Activated CD4-positive, alpha-beta memory T cell treated with anti-CD3 and anti-CD28 coated beads, Interleukin-2, amount 10 ng/mL, durations not matched to agents 7 days and 5 days (primary cell): ENCODE measurements at places on chromosomes 1 and 21. TPM values are rescaled to one million over a fixed set of nuclear protein-coding genes. Genes with fewer than 3 reads are reported as not detected.
A peak's percentile ranks its signal among the peaks of the same experiment; 100 is the strongest.

GFI1 gene
- 80.8 TPM for total RNA-seq

AGBL4 gene
- total RNA-seq = not detected

FOXD3 gene
- total RNA-seq = not detected

BACE2 gene
- 2.0 TPM for total RNA-seq

AMY2A gene
- not detected for total RNA-seq

A3GALT2 gene
- not detected for total RNA-seq

PCP4 gene
- not detected for total RNA-seq

FALEC gene
- not detected for total RNA-seq

DMBX1 gene
- total RNA-seq = 0.30 TPM

GRCh38 chr1:12770620-12771019 lies 2.9 kb upstream of the PRAMEF12 start:
- H3K4me1 ChIP-seq = no peaks in the 10 kb centered on the region
- DNase-seq = no peak
- peaks cover 19% of the 10 kb centered on the region for H3K27me3 ChIP-seq
- H3K4me3 ChIP-seq = no peak overlapping the region
- H3K36me3 ChIP-seq = no peaks in the 10 kb centered on the region

GRCh38 chr1:17966341-17966740 lies 141.3 kb upstream of the IGSF21 start:
- H3K27ac ChIP-seq = no peak overlapping the region
- H3K4me1 ChIP-seq = no peaks in the 10 kb centered on the region
- no peaks in the 10 kb centered on the region for H3K36me3 ChIP-seq
- no peak overlapping the region for H3K4me3 ChIP-seq

DNA sequence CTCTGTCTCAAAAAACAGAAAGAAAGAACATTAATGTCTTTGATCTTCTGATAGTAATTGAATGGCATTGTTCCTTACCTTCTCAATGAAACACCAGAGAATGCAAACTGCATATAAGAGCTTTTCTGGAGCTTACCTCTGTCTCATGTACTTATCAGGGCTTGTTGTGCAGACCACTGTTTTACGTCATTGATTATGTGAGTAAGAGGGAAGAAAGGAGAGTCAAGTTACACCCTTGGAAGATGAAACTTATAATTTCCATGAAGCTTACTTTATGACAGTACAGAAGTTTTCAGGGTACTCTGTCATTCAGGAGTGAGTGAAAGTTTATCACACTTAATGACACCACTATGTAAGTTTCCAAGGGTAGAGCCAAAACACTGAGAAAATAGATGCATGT lies 49.0 kb upstream of the MAB21L3 start:
- H3K4me3 ChIP-seq = no peak overlapping the region
- DNase-seq = no peak
- peaks cover 6% of the 10 kb centered on the region for H3K27me3 ChIP-seq

GRCh38 chr1:150572918-150573647 lies 6.3 kb downstream of the MCL1 start:
- peaks cover 90% of the 10 kb centered on the region for H3K36me3 ChIP-seq
- DNase-seq = no peak
- no peaks in the 10 kb centered on the region for H3K27me3 ChIP-seq
- peak overlapping the region; percentile 99 for H3K27ac ChIP-seq

GRCh38 chr1:4308806-4309205 lies 345.6 kb upstream of the AJAP1 start:
- H3K36me3 ChIP-seq = no peaks in the 10 kb centered on the region
- DNase-seq = no peak
- no peak overlapping the region for H3K4me3 ChIP-seq
- H3K27me3 ChIP-seq = no peaks in the 10 kb centered on the region

DNA sequence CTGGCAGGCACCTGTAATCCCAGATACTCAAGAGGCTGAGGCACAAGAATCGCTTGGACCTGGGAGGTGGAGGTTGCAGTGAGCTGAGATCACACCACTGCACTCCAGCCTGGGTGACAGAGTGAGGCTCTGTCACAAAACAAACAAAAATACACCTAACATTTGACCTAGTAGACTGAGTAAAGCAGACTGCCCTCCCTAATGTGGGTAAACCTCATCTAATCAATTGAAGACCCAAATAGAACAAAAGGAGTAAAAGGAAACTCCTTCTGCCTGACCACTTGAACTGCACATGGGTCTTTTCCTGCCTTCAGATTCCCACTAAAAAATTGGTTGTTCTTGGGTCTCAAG lies 19.0 kb upstream of the RBM15 start:
- no peak overlapping the region for H3K27ac ChIP-seq
- no peak overlapping the region for H3K4me3 ChIP-seq
- H3K36me3 ChIP-seq = no peaks in the 10 kb centered on the region
- no peak for DNase-seq

GRCh38 chr1:110591956-110592355 lies 14.2 kb downstream of the KCNA2 start:
- no peak overlapping the region for H3K27ac ChIP-seq
- no peak for DNase-seq
- peaks cover 9% of the 10 kb centered on the region for H3K27me3 ChIP-seq
- H3K4me1 ChIP-seq = peaks cover 32% of the 10 kb centered on the region
- no peaks in the 10 kb centered on the region for H3K36me3 ChIP-seq
- no peak overlapping the region for H3K4me3 ChIP-seq

DNA sequence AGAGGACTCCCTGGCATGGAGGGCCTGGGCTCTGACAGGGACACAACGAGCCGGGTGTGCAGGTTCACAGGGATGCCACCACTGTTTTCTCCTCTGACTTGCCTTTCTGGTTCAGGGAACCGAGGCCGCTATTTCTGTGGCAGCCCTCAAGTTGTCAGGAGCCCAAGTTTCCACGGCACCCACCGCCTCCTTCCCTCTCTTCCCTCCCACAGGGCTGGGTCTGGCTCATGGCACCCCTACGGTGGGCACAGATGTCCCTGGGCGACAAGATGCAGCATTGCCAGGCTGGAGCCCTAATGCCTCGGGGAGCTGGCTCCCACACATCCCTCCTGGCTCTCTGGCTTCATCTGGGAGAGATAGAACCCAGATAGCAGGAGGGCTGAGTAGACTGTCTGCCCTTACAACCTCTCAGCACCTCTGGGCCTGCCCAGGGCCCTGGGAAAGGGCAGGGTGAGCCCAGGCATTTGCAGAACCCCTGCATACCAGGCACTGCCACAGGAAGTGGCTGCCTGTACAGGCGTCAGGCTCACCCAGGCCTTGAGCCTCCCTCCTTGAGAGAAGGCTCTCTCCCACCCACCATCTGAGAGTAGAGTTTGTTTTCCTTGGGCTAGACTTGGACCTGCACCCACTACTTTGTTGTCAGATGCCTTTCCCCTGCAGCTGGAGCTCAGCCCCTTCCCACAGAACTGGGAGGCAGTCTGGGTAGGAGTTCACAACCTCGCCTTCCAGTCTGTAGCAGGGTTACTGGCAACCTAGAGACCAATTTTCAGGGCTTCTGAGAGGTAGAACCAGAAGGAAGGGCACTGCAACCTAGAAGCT lies 20.5 kb downstream of the KCNC4 start:
- H3K27ac ChIP-seq = no peak overlapping the region
- H3K36me3 ChIP-seq = no peaks in the 10 kb centered on the region
- H3K4me3 ChIP-seq = no peak overlapping the region

- H3K4me3 ChIP-seq = no peak overlapping the region
- no peak overlapping the region for H3K27ac ChIP-seq
- H3K27me3 ChIP-seq = no peaks in the 10 kb centered on the region
- H3K4me1 ChIP-seq = no peaks in the 10 kb centered on the region
- no peak for DNase-seq
Observed at GRCh38 chr1:195789321-195789720, 818.9 kb downstream of the KCNT2 start.

- no peaks in the 10 kb centered on the region for H3K27me3 ChIP-seq
- H3K4me3 ChIP-seq = no peak overlapping the region
- H3K4me1 ChIP-seq = peaks cover 5% of the 10 kb centered on the region
- peaks cover 24% of the 10 kb centered on the region for H3K36me3 ChIP-seq
- no peak for DNase-seq
- no peak overlapping the region for H3K27ac ChIP-seq
Observed at GRCh38 chr21:31203431-31204054, 140.5 kb downstream of the TIAM1 start.

DNA sequence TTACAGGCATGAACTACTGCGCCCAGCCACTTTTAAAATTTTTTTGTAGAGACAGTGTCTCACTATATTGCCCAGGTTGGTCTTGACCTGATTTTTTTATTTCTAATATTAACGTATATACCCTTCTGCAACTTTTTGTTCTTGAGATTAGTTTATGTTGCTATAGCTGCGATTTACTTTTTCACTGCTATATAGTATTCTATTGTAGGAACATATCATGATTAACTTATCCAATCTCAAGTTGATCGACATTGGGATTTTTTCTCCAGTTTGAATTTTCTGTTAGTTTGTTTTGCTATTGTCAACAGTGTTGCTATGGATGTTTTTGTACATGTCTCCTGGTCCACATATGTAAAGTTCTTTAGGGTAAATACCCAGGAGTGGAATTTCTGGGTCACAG lies 35.4 kb downstream of the WASF2 start:
- H3K27me3 ChIP-seq = no peaks in the 10 kb centered on the region
- no peak overlapping the region for H3K4me3 ChIP-seq
- peaks cover 34% of the 10 kb centered on the region for H3K4me1 ChIP-seq
- peaks cover 17% of the 10 kb centered on the region for H3K36me3 ChIP-seq

DNA sequence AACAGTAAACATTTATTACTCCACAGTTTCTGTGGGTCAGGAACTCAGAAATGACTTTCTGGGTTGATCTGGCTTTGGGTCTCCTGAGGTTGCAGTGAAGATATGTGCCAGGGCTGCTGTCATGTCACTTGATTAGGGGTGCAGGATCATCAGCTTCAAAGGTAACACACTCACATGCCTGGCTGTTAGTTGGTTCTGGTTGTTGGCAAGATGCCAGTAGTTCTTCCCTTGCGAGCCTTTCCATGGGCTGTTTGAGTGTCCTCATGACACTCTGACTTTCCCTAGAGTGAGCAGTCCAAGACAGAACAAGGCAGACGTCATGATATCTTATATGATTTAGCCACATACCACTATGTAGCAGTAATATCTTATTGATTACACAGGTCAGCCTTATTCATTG lies 1.8 kb downstream of the SWT1 start:
- no peak overlapping the region for H3K4me3 ChIP-seq
- H3K27me3 ChIP-seq = no peaks in the 10 kb centered on the region
- H3K27ac ChIP-seq = no peak overlapping the region
- peaks cover 50% of the 10 kb centered on the region for H3K4me1 ChIP-seq

DNA sequence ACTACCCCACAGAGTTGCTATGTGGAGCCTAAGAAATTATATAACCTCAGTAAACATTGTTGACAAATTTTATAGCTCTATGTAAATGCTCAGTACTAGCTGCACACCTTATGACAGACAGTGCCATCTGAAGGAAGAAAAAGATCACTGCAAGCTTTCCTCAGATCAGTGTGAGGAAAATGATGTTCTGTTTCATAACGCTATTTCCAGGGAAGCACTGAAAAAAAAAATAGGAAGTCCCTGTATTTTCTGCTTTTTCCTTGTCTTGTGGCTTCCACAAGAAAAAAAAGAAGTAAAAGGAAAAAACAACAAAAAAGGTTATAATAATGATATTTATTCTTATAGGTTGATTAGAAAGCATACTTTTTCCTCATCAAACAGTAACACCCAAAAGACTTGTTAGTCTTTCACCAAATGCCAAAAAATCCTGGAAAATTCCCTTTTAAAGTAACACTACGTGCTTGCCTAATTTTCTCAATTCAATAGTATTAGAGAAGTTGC lies 23.2 kb downstream of the LYST start:
- no peak overlapping the region for H3K27ac ChIP-seq
- H3K4me3 ChIP-seq = no peak overlapping the region
- no peaks in the 10 kb centered on the region for H3K27me3 ChIP-seq
- peaks cover 33% of the 10 kb centered on the region for H3K4me1 ChIP-seq
- H3K36me3 ChIP-seq = peaks cover 16% of the 10 kb centered on the region

GRCh38 chr1:18178111-18178510 lies 70.5 kb downstream of the IGSF21 start:
- H3K27me3 ChIP-seq = peaks cover 5% of the 10 kb centered on the region
- no peak overlapping the region for H3K27ac ChIP-seq
- H3K4me1 ChIP-seq = no peaks in the 10 kb centered on the region
- H3K36me3 ChIP-seq = no peaks in the 10 kb centered on the region

DNA sequence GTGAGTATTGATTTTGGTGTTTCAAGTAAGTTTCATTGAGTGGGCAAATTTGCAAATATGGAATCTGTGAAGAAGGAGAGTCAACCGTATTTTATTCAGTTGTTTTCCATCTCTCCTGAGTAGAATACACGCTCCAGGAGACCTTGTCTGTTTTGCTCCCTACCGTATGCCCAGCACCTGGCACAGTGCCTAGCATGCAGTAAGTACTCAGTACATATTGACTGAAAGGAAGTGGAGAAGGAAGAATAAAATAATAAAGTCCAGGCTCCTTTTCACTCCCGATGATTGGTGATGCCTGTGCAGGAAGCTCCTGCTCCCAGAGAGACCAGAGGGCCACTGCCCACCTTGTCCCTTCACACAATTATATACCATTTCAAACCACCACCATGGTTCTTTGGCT lies 59.4 kb upstream of the NEK2 start:
- no peak overlapping the region for H3K4me3 ChIP-seq
- H3K4me1 ChIP-seq = peaks cover 19% of the 10 kb centered on the region
- H3K27me3 ChIP-seq = peaks cover 4% of the 10 kb centered on the region

DNA sequence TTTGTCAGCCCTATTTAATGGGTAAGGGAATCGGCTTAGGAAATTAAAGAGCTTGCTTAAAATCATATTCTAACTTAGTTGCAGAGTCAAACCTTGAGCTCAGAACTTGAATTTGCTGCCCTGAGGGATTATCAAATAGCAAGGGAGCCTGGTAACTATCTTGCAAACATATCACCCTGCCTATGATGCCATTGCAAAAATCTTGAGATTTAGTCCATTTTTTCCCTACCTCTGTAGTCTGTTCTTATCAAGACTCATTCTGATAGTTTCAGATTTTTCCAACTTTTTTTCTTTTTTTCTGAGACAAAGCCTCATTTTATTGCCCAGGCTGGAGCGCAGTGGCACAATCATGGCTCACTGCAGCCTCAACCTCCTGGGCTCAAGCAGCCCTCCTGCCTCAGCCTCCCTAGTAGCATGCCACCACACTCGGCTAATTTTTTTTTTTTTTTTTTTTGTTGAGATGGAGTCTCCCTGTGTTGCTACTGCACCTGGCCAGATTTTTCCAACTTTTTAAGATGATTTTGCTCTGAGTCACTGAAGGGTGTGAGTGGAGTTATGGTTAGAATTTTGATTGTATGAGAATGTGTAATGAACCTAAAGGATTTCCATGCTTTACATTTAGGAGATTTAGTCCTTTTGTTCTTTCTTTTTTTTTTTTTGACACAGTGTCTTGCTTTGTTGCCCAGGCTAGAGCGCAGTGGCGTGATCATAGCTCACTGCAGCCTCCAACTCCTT lies 12.2 kb downstream of the SARS1 start:
- no peak overlapping the region for H3K27ac ChIP-seq
- no peak for DNase-seq
- H3K27me3 ChIP-seq = no peaks in the 10 kb centered on the region
- peaks cover 70% of the 10 kb centered on the region for H3K36me3 ChIP-seq
- peaks cover 15% of the 10 kb centered on the region for H3K4me1 ChIP-seq
- H3K4me3 ChIP-seq = no peak overlapping the region

- H3K4me1 ChIP-seq = no peaks in the 10 kb centered on the region
- no peak overlapping the region for H3K4me3 ChIP-seq
- peaks cover 9% of the 10 kb centered on the region for H3K27me3 ChIP-seq
- H3K36me3 ChIP-seq = no peaks in the 10 kb centered on the region
- no peak for DNase-seq
Observed at GRCh38 chr1:87250336-87250735, 78.3 kb upstream of the LMO4 start.
